Cerebellum (tissue), 4 donors: ENCODE measurements at places on chromosomes 4 and X. TPM values are rescaled to one million over a fixed set of nuclear protein-coding genes. Genes with fewer than 3 reads are reported as not detected.

DNA sequence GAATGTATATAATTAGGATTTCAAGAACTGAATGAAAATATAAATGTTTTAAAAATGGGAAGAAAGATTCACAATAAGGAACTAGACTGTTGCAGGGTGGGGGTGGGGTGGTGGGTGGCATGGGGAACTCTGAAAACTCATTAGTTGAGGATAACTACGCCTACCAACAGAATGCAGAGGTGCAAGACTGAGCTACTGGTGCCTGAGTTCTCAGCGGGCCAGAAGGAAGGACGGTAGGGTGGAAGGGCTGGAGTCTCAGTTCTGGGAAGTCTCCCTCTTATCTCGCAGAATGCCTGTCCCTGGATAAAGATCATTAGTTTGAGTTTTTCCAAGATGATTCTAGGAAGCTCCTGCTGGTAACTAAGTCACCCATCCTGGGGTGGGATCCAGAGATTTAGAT lies 1.3 kb upstream of the SOD3 start:
- no peak for DNase-seq

GRCh38 chrX:148536961-148537360 lies 36.5 kb downstream of the AFF2 start:
- DNase-seq = no peak

DNA sequence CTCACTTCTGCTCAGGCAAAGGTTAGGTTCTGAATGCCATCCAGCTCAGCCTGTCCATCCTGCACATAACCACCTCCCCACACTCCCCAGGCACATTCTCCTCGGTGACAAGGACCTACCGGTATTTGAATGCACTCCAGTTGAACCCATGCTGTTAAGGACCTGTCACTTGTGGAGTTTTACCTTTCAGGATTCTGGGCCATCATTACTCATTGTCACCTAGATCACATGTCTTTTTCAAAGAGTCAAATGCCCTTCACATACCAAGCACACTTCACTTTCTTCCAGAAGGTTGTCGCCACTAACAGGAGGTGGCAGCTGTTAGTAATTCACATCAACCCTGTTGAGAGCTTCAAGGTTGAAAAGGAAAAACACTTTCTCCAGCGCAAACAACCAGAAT lies 218.3 kb downstream of the SOWAHB start:
- no peak for DNase-seq

GRCh38 chrX:94977986-94978385 lies 1304.0 kb downstream of the FAM133A start:
- DNase-seq = no peak

- DNase-seq = no peak
These were observed 32.6 kb downstream of the STAG2 start for GRCh38 chrX:123993904-123994635.

Gene UGT2B15
- total RNA-seq = not detected

- no peak for DNase-seq
These were observed 175.5 kb downstream of the CAMK2D start for GRCh38 chr4:113586072-113586471.

DNA sequence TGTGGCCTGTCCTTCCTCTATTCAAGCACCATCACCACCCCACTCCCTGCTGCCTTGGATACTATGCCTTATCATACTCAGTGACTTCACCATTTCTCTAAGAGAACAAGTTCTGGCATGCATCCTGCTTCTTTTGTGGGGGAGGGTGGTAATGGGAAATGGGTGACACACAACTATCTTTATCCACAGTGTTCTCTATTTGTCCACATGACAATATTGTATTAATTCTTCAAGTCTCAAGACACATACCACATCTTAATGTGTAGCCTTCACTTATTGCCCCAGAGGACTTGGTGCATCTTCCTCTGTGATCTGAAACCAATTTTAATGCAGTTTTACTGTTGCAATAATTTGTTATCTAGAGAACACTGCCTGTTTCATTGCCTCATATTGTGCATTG lies 29.3 kb upstream of the UGT2B7 start:
- DNase-seq = no peak

Gene DAPP1
- 0.73 TPM for total RNA-seq

DNA sequence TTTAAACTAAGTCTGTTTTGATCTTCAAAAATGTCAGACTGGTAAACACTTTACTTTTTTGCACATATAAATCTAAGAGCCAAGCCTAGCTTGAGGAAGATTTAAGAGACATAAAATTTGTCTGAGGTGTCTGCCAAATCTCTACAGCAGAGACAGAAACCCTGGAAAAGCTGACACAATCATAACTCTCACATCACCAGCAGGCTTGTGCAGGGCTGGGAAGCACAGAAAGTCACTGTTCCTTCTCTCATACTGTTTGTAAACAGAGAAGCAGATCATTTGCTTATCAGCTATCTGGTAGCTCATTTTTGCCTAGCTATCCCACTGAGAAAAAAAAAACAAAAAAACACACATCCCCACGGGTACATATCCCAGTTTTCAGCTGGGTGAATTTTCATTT lies 7.0 kb downstream of the ENOX2 start:
- DNase-seq = no peak
